ENCODE measurements at places on chromosomes 7 and 10.

GRCh38 chr7:153675131-153675530 is 377.1 kb upstream of the DPP6 start:
- no peak overlapping the region for H3K4me3 ChIP-seq
- no peaks in the 10 kb centered on the region for H3K27me3 ChIP-seq
- no peaks in the 10 kb centered on the region for H3K36me3 ChIP-seq

DNA sequence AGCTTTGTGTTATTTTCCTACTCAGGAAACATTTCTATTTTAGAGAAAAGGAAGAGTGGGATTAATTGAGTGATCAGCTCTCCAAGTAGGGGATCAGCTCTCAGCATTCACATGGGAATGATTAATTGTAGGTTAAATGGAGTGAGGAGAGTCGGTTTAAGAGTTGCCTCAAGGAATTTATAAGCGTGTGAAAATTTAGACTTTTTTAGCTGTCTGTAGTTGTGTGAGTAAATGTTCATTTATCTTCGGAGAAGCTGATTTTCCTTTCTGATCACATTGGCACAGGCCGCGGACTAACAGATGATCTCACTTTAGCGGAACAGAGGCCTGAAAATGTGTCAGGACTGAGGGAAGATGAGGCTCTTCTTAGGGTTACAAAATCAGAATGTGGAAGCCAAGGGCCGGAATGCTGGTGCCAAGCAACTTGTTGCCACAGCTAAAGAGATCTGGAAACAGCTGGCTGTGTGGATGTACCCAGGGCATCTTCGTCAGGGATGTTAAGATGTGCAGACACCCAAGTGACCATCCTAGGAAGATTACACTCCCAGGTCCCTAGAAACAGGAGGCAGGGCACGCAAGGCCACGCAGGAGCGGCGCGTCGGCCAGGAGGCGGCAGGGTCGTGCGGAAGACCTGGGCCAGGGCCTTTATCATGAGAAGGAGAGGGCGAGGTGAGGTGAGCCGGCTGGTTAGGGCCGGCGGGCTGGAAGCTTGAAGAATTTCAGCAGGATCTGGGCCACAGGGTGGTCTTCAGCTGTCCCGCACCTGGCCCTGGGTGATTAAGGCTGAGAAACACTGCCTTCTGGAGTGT is 35.1 kb upstream of the TTYH3 start:
- H3K27ac ChIP-seq: no peak overlapping the region
- no peaks in the 10 kb centered on the region for H3K27me3 ChIP-seq
- H3K36me3 ChIP-seq: peaks cover 63% of the 10 kb centered on the region
- no peaks in the 10 kb centered on the region for H3K4me1 ChIP-seq
- H3K4me3 ChIP-seq: no peak overlapping the region

- no peak overlapping the region for H3K4me3 ChIP-seq
- no peaks in the 10 kb centered on the region for H3K36me3 ChIP-seq
- peaks cover 7% of the 10 kb centered on the region for H3K27me3 ChIP-seq
- H3K4me1 ChIP-seq: no peaks in the 10 kb centered on the region
- DNase-seq: no peak
- no peak overlapping the region for H3K27ac ChIP-seq
Measured at GRCh38 chr10:130036296-130037065, 72.4 kb upstream of the EBF3 start.

DNA sequence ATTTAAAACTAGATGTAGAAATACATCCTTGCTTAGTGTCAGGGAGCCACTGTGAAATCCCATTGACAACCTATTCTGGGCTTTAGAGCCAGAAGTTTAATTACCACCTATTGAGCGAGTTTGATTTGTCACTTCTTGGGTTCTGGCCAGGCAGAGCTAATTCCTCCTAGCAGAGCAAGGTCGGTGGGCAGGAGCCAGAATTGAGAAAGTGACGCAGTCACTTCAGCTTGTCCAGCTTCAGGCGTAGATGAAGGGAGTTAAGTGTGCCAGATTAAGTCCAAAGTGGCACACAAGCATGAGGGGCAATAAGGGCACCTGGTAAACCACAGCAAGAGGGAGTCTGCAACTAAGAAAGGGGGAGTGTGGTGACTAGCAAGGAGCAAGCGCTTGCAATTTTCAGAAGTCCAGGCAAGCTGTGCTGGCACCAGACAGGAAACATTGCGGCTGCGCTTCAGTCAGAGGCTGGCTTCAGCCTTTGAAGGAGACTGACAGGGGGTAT is 119.4 kb downstream of the ST7 start:
- DNase-seq: peak; percentile 83
- peaks cover 27% of the 10 kb centered on the region for H3K4me1 ChIP-seq
- no peaks in the 10 kb centered on the region for H3K36me3 ChIP-seq
- no peak overlapping the region for H3K4me3 ChIP-seq
- peak overlapping the region; percentile 81 for H3K27ac ChIP-seq

All from adrenal gland (tissue), 19 donors.